Stimulated activated CD4-positive, alpha-beta T cell treated with anti-CD3 and anti-CD28 coated beads, TNF-alpha, amount 100 ng/mL, for 48 hours (primary cell): ENCODE measurements at places on chromosomes 4 and X.

GRCh38 chr4:181193131-181193930, 1049.9 kb upstream of the TENM3 start:
- DNase-seq: no peak

GRCh38 chrX:17442898-17443297, 67.9 kb downstream of the NHS start:
- DNase-seq: no peak

GRCh38 chr4:99013402-99013843, 17.9 kb downstream of the METAP1 start:
- DNase-seq: no peak

DNA sequence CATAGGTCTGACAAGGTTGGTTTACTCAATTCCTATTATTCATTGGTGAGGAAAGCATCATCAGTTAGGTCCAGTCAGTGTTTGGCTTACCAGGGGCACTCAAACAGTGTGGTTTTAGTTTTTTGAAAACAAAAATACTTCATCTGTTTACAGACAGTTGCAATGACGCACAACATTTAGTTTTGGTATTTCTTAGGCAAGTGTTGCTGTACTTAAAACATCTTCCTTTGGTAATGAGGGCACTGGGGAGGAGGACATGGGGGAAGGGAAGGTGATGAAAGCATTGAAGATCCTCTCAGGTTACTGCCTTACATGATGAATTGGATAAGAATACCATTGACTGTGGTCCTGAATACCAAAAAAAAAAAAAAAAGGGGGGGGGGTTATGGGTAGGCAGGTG, 93.7 kb upstream of the MAOA start:
- no peak for DNase-seq

- DNase-seq: no peak
These were observed 792.3 kb upstream of the PCDH7 start for GRCh38 chr4:29927895-29928294.

- DNase-seq: no peak
These were observed 79.5 kb upstream of the SLC4A4 start for GRCh38 chr4:71259280-71259679.

- DNase-seq: no peak
These were observed 697.3 kb downstream of the CCSER1 start for GRCh38 chr4:90824266-90825150.

GRCh38 chr4:112036886-112037285, 108.4 kb upstream of the FAM241A start:
- DNase-seq: no peak

GRCh38 chrX:150525061-150525919, 43.1 kb upstream of the MTM1 start:
- DNase-seq: no peak

DNA sequence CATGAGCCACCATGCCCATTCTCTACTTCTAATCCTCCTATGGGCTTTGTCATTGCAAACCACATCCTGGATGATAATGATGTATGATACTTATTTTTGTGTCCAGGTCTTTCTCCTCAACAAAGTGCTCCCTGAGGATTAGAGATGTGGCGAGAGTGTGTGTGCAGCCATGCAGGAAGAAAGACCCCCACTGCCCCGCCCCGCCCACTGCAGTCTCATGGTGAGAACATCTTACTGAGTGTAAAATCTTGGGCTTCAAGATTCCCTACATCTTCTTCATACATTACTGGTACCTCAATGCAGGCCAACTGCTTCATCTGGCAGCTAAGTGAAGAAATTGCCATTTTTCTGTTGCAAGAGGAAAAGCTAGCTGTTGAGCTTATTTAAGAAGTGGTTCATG, 25.9 kb upstream of the MAP3K15 start:
- DNase-seq: no peak

DNA sequence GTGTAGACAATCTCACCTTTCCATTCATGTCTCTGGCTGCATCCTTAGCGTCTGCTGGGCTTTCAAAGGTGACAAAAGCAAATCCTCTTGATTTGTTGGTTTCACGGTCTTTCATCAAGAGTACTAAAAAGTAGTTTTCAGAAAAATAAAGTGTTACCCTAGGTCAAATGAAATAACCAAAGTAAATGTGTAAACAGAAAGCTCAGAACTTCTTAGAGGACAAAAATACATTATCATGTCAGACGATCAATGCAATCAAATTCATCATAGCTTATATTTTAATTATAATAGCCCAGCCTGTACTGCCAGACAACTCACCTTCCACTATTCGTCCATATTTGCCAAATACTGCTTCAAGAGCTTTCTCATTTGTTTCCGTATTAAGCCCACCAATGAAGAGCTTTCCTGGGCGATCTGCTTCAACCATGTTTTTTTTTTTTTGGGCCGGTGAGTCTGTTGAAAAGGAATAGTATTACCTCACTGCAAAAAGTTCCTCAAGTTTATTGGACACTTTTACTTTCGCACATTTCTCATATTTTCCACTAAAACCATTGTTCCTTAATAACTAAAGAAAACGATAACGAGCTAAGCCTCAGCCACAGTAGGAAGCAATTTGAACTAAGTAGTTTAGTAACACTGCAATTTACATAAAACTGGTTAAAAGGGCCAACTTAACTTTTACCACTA, 1.4 kb downstream of the RBMX start:
- DNase-seq: no peak

DNA sequence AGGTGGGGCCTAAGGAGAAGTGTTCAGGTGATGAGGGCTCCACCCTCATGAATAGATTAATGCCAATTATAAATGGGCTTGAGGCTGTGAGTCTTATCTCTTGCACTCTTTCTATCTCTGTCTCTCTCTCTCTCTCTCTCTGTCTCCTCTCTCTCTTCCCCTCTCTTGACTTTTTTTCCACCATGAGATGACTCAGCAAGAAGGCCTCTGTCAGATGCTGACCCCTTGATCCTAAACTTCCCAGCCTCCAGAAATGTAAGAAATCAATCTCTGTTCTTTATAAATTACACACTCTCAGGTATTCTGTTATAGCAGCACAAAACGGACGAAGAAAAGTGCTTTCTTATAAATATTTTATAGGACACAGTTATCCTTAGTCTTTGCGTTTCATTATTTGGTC, 184.9 kb upstream of the PCDH7 start:
- no peak for DNase-seq

DNA sequence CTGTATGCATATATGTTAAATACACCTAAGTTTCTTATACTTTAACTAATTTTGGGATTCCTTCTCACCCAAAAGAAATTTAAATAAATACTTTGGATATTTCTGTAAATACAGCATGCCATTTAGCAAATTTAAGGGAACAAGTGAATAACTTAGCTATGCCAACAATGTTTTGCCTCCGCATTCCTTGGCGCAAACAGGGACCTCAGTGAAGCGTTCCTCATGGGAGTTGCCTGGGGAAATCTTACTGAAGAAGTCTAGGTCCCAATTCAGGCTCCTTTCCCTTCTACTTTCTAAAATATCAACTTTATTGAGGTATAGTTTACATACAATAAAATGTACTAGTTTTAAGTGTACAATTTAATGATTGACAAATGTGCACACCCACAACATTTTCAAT, 25.0 kb downstream of the COL4A5 start:
- no peak for DNase-seq

DNA sequence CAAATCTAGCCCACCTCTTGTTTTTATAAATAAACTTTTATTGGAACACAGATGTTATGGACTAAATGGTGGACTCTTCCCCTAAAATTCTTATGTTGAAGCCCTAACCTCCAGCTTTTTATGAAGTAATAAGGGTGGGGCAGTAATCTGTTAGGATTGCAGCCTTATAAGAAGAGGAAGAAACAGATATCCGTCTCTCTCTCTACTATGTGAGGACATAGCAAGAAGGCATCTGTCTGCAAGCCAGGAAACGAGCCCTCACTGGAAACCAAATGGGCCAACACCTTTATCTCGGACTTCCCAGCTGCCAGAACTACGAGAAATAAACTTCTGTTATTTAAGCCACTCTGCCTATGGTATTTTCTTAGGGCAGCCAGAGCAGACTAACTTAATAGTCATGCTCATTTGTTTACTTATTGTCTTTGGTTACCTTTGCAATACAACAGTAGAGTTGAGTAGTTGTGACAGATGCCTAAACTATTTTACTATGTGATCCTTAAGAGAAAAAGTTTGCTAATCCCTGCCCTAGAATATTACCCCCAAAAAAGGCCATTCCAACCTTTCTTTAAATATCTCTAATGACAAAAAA, 67.4 kb downstream of the MANBA start:
- no peak for DNase-seq

DNA sequence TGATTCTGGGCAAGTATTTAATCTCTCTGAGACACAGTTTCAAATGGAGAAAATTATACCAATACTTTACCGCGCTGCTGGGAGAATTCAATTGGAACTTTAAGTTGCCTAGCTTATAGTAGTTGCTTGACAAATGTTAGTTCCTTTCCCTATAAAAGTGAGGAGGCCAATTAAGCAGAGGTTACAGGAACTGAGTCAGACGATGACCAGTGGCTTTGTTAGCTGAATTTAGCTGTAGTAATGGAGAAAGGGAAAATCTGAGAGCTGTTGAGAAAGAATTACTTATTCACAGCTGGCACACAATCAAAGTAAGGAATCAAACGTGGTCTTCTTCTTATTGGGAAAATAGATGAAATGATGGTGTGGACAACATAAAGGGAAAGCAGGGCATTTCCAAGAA, 29.6 kb downstream of the SMARCA1 start:
- DNase-seq: no peak

DNA sequence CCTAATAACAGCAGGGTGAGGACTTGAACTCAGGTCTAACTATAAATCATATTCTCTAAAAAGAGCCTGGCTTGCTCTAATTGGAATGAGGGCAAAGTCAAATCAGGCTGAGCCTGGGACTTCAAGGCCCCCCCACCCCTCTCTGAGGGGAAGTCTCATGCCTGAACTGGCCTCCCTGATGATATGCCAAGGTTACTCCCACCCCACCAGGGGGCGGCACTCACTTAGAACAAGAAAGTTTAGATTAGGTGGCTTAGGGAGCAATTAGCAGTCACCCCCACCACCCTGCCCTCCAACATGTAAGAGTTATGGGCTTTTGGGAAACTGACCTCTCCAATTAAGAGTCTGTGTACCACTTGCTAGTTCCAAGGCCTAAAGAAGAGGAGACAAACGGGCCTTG, 2.7 kb downstream of the FOXO4 start:
- peak; percentile 74 for DNase-seq

GRCh38 chrX:118989886-118990285, 15.5 kb downstream of the LONRF3 start:
- no peak for DNase-seq

DNA sequence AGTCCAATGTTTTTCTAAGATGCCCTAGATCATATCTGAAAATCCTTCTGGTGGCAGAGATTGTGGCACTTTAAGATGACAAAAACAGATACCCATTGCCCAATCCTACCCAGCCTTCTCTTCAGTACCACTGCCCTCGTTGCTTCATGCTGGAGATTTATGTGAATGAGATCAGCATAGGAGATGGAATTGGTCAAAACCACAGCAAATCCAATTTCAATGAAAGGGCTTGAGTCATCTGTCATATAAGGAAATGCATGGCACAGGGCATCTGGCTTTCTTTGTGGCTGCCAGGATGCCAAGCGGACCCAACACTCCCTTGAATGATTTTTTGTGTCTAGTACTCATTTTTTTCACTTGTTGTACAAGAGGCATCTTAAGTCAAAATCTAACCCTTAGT, 16.8 kb downstream of the AFF2 start:
- no peak for DNase-seq

DNA sequence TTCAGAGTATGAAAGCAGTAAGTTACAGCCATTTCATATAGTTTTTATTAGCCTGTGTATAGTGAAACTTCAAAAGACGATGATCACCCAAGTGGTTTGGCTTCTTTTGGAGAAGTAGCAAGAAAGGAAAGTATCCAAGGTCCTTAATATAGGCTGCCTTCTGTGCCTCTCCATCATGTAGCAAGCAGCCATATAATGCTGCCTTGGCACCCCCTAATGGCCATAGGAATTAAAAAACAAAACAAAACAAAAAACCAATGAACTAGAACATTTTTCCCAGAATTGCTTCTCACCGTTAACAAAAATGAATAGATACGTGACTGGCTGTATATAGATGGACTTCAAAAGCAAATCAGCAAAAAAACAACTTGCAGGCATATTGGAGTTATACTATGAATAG, 18.9 kb downstream of the LAMP2 start:
- no peak for DNase-seq

DNA sequence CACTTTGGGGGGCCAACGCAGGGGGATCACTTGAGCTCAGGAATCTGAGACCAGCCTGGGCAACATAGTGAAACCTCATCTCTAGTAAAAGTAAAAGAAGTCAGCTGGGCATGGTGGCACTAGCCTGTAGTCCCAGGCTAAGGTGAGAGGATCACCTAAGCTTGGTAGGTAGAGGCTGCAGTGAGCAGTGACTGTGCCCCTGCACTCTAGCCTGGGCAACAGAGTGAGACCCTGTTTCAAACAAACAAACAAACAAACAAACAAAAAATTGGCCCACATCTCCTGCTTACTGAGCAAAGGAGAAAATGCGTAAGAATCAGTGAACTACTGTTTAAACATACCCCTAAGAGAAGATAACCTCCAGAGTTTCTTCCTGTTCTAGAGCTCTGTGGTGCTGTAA, 85.3 kb downstream of the FRYL start:
- DNase-seq: no peak

GRCh38 chr4:88511236-88511635, 12.3 kb downstream of the PYURF start:
- no peak for DNase-seq

DNA sequence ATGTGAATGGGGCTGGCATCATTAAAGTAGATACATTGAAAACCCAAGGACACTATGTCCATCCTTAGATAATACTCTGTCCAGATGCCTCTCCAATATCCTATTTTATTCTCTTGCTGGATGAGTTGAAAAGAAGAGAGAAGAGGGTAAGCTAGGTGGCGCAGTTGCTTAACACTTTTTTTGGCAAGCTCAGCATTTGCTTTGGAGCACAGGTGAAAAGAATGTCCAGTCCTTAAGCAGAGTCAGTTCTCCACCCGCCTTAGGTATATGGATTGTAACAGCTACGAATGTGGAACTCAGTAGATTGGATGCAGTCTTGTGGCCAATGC, 208.4 kb downstream of the NWD2 start:
- peak; percentile 29 for DNase-seq

DNA sequence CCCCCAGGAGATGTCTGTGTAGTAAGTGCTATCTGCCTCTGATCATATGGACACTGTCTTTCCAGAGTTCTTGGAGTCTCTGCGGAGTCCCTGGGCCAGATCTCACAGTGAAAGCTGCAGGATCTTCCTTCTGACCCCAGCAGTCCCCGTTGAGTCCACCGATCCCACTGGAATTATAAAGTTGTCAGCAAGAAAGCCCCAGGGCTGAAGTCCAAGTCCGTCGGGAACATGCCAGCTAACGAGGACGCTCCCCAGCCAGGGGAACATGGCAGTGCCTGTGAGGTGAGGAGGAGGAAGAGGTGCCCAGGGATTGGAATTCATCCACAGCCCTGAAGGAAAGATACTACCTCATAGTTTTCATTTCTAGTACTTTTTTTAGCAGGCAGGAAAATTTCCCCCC, 9.3 kb downstream of the ZNF81 start:
- DNase-seq: no peak

DNA sequence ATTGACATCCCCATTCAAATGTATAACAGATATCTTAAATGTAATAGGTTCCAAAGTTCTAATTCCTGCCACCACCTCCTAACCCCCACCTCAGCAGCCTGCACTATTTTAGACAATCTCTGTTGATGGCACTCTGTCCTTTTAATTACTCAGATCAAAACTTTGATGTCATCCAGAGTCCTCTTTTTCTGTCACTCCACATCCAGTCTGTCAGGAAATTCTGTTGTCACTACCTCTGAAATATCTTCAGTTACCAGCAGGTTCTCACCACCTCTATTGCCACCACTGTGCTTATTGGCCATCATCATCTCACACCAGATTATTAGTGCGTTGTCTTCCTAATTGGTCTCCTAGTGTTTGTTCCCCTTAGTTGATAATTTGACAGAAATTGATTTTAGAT, 76.2 kb downstream of the PTPN13 start:
- no peak for DNase-seq
